NCI-H187 treated with DMSO at 0.1 percent for 48 hours (cell line): ENCODE measurements at places on chromosomes 4 and X.

DNA sequence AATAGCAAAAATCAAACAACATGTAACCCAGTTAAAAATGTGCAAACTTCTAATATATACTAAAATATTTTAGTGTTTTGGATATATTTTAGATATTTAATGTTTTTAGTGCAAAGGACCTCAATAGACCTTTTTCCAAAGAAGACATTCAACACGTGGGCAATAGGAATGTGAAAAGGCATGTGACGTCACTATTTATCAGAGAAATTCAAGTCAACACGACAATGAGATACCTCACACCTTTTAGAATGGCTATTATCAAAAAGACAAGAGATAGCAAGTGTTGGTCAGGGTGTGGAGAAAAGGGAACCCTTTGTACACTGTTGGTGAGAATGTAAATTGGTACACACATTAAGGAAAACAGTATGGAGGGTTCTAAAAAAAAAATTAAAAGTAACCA lies 115.6 kb upstream of the FAM47B start:
- no peak for DNase-seq

GRCh38 chrX:30153175-30153880 lies 62.0 kb upstream of the MAGEB2 start:
- DNase-seq, result no peak

DNA sequence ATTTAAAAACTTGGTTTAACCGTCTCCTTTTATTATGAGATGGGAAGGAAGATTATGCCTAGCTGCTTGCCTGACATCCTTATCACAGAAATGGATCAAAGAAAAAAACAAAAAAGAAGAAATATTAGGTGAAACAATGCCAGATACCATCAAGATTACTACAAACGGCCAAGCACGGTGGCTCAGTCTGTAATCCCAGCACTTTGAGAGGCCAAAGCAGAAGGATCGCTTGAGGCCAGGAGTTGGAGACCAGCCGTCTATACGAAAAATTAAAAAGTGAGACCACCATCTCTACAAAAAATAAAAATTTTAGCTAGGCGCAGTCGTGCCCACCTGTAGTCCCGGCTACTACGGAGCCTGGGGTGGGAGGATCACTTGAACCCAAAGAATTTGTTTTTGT lies 2.3 kb downstream of the FRYL start:
- DNase-seq, result no peak

- DNase-seq, result peak; percentile 18
These were observed at the start of gene SLC10A7 for GRCh38 chr4:146521541-146522097. Gene SLC10A7 (minus strand): TSS chr4:146521940. CDS start chr4:146521717, 223 bp downstream.

DNA sequence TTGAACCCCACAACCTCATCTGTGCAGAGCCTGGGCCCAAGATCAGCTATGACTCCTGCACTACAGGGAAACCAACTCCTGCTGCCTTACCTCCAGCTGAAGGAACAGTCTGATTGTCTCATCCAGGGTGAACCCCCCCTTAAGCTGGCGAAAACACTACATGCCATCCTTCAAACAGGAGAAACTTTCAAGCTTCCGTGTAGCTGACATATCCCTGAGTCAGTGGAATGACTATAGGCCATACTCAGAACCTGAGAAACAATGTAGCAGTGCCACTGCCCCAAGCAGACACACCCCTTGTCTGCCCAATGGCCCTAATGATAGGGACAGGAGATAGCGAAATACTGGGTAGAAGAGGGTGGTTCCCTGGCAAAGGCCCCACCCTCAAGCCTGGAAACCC lies 213.6 kb upstream of the PGRMC2 start:
- no peak for DNase-seq

DNA sequence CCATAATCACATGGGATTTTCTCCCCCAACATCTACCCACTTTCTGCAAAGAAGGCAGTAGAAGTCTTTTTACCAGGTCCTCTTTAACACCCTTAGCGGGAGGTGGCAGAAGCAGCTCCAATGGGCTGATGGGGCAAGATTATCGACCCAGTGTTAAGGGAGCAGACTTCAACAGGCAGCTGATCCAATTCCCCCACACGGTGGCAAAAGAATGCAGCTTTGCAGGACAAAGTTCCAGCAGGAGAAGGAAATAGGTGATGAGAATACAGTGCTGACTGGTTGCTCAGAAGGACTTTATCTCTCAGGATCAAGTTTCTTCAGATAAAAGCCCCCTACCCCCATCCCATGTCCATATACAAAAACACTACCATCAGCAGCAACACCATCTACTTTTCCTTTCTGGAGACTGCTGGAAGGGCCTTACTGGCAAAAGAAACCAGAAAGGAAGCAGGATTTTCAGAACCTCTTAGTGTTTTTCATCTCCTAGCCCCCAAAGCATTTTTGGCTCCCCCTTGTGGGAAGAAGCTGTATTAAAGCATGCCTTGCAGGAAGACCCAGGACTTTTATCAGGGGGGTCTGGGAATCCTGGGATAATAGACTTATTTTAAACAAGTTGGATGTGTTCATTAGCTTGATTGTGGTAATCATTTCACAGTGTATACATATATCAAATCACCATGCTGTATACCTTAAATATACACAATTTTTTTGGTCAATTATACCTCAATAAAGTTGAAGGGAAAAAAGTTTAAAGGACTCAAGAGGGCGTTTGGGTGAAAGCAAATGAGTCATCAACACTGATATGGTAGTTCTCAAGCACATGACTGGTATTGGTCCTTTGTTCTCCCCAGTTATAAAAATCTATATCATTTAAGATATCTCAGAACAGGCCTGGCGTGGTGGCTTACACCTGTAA lies 146.4 kb downstream of the GPC3 start:
- DNase-seq, result no peak

DNA sequence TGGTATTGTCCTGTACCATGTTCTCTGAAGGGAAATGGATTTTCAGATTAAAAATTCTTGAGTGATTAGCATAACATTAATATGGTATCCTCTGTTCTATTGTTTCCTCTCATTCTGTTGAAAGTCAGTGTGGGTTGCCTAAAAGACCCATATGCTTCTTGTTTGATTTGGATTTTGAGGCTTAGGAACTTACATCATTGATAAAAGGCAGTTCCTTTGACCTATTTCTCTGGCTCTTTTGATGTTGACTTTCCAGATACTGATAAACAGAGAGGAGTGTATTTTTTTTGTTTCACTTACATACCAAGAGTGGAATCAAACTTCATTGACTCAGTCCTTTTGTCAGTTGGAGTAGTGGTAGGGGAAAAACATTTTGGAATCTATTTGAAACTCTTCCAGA lies 32.8 kb downstream of the TMEM144 start:
- DNase-seq, result no peak
